Effector memory CD8-positive, alpha-beta T cell (primary cell): ENCODE measurements at places on chromosomes 11 and 22.

DNA sequence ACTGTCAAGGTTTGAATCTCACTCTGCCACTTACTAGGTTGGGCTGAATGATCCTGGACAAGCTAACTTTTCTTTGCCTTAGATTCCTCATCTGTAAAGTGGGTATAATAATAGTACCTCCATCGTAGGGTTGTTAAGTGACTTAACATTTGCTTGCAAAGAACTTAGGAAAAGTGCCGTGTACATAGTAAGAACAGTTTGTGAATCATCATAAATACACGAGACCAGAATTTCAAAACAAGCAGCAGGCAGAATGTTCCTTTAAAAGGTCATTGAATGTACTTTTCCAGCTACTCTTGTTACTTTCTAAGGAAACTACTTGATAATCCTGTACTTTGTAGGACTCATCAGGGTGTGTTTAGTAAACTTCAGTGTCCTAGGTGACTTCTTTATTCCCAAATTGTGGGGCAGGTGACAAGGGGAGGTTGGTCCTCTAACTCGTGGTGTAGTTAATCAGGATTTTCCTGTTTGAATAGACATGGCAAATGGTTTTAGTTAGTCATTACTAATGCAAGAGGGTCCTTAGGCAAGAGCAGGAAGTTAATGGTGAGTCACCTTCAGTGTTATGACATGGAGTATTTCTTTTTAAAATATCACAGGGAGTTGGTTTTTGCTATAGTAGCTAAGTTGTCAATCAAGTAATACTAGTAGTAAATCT lies 67.9 kb downstream of the YAP1 start:
- no peak for DNase-seq

- no peak for DNase-seq
Observed at GRCh38 chr11:2102132-2102882, 36.9 kb downstream of the IGF2 start.

- no peak for DNase-seq
Observed at GRCh38 chr11:2358754-2359442, 18.2 kb upstream of the CD81 start.

GRCh38 chr22:26106412-26106811 lies 62.9 kb upstream of the SEZ6L start:
- DNase-seq = no peak

DNA sequence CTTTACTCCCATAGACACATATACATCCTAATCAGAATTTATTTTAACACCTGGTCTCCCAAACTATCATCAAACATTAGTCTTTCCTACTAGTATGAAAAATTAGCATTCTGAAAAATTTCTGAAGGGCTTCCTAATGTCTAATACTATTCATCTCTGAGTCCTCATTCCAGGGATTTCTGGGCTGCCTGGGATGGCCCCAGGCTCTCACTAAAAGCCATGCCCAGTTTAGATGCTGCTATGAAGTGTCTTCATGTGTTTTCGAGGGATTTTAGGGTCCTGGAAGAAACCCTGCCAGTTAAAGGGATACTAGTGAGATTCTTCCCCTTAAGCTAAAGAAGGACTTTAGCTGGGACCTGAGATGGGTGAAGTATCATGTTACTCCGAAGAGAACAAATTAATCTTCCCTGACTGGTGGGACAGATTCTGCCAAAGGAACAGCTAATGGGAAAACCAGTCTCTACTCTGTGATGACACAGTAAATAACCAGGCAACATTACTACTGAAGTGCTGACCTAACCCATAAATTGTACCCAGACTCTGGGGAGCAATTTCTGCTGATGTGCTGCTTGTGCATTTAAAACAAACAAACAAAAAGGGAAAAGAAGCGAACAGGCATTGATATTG lies 342.6 kb downstream of the SOX6 start:
- no peak for DNase-seq

DNA sequence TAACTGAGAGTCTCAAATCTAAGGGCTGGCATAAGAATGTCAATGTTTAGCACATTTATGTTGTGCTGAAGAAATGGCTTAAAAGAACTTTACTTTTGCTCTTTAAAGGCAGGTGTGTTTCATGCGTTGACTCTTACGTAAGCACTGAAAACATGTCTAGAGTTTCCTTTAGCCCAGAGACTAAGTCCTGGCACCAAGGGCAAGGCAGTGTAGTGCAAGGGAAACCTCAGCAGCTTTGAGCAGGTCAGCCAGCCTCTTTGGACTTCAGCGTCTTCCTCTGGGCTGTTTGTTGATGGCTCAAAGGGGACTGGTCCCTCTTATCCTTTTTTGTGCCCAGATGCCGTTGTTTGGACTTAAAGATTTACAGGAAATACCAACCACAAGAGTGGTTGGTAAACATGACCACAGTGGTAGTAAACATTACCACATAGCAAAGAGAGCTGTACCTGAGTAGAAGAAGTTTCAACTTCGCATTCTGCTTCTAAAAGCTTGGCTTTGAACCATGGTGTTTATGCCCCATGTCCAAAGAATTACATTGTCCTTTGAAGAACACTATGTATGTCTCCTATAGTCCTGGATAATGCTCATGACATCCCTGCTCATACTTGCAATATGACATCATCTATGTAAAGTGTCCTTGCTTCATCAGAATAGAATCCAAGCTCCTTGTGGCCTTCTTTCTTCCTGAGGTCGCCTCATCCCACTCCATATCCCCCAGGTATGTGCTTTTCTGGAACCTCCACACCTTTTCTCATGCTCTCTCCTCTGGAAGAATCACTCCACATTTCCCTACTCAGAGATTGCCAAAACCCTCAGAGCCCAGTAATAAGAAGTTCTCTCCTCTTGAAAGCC lies 23.5 kb downstream of the TENM4 start:
- no peak for DNase-seq

DNA sequence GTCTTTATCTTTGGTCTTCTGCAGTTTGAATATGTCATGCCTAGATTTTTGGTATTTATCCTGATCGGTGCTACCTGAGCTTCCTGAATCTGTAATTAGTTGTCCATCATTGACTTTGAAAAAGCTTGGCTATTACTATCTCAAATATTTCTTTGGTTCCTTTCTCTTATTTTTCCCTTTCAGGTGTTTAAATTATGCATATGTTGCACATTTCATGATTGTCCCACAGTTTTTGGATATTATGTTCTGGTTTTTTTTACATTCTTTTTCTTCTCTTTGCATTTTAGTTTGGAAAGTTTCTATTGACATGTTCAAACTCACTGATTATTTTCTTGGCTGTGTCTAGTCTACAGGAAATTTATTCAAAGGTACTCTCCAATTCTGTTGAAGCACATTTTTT lies 840.3 kb upstream of the LRRC4C start:
- no peak for DNase-seq

DNA sequence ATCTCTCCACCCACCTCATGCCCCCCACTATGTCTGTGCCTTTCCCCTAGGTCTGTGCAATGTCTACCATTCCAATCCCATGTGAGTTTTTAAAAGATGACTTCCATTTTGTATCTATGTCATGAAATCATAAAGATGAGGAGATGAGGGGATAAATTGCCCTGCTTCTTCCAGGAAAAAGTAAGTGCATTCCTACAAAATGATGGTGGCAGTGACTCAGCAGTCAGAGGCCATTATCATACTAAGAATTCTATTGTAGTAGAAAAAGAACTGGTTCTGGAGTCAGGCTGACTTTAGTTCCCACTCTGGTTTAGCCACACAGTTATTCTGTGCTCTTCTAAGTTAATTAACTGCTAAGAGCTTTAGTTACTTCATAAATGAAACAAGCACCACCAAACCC lies 89.6 kb upstream of the API5 start:
- no peak for DNase-seq

GRCh38 chr11:131408025-131408640 lies 37.7 kb downstream of the NTM start:
- DNase-seq = no peak

DNA sequence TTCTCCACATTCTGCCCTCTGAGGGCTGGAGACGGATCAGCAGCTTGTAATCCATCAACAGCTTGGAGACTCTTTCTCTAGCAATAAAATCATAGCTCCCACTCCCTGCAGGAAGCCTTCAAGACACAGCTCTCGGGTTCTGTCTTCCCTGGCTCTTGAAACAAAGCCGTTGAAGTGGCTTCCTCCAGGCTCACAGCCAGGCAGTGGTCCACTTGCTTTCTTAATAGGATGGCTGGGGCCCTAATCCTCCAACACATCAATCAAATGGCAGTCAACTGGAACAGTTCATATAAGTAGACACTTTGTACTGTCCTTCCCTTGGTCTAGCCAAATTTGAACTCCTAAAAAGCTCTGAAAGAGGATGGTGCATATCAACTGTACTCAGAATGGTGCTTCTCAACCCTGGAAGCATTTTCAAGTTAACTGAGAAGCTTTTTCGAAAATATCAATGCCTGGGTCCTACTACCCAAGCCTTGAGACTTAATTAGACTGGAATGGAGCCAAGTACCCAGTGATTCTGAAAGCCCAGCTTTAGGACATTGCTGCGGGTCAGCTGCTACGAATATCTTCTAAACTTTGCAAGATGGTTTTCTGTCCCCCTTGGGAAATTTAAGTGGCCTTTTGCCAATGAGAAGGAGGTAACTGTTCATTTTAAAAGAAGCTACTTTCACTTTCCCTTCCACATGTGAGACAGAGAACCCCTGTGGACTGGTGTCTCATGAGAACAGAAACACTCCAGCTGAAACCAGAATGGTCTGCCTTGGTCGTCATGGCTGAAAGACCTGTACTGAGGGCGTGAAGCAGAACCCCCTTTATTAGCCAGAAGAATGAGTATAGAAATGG lies 74.7 kb downstream of the SC5D start:
- DNase-seq = peak; percentile 4

- DNase-seq = no peak
Observed at GRCh38 chr22:20141186-20142077, 9.4 kb downstream of the CCDC188 start.

DNA sequence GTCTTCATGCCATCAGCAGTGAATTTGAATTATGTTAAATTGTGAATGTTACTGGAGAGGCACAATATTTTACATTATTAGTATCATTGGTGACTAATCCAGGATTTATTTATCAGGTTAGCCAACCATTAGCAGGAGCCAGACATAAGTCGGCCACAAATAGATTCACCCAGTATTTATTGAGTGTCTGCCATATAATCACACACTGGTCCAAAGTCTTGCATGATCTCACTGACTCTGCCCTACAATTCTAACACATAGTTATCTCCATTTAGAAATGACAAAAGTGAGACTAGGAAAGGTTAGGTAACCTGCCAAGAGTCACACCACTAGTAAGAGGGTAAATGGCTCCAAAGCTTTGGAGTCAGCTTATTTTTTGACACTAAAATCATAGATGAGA lies 179.6 kb downstream of the BLID start:
- no peak for DNase-seq

DNA sequence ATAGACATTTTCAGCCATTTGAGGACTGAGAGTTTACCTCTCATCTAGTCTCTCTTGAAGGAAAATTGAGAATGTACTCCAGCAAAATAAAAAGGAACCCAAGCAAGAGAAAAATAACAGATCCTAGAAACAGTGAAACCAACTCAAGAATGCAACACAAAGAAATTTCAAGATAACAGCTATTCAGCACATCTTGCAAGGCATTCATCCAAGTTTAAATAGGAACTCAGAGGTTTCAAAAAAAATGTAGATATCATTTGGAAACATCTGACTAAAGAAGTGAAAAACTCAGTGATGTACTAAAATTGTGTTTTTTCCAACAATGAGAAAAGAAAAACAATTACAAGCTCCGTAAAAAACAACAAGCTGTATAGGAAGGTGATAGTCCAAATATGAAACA lies 76.4 kb downstream of the TMEM135 start:
- DNase-seq = no peak

- DNase-seq = no peak
Observed at GRCh38 chr11:103648054-103648453, 388.4 kb upstream of the DDI1 start.
